ENCODE measurements at places on chromosomes 1 and 21.

- DNase-seq, result no peak
Observed at GRCh38 chr1:166170075-166170474, 3.3 kb upstream of the FAM78B start.

DNA sequence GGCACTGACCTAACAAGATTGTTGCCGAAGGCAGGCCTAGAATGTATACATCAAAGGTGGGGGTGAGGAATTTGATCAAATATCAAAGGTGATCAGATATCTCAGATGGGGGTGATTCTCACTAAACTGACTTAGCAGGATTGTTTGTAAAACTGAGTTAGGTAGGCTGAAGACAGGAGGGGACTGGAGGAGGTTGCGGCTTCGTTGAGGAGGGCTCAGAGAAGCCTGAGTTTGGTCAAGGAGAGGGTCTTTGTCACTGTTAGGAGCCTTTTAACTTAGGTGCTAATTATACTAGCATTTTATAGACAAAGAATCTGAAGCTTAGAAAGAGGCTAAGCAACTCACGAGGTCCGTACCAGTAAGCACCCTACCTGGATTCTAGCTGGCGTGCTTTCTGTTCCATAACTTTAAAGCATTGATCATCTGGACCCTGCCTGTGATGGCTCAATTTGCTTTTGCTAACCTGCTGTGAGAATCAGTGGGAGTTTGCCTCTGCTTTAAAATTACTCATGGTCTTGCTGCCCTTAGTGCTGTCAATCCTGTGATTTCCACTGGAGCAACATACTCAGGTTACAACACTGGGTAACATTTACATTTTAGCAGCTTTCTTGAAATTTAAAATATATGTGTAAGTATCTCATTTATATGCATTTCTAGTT lies 49.8 kb downstream of the ITSN1 start:
- no peak for DNase-seq

GRCh38 chr1:118961156-118961555 lies 27.0 kb downstream of the TBX15 start:
- DNase-seq, result no peak

GRCh38 chr1:230869500-230869899 lies 1.2 kb upstream of the C1orf198 start:
- DNase-seq, result no peak

- no peak for DNase-seq
Observed at GRCh38 chr21:38048167-38048566, 131.9 kb upstream of the KCNJ6 start.

DNA sequence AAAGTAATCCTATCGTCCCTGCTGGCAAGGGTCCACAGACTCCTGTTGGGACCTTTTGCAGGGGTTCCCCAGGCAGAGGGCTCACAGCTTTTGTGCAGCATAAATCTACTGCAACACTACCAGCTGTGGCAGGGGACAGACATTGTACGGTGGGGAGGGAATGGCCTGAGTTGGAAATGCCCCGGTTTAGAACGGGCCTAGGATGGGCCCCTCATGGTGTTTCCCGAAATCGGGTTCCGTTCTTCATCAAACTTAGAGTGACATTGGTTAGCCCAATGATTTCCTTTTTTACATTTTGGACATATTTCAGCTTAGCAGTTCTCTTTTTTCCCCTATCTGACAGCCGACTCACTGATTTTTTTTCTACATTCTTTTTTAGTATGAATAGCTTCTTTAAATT lies 26.5 kb upstream of the SAMD11 start:
- no peak for DNase-seq

GRCh38 chr1:228118040-228118439 lies 8.9 kb upstream of the MRPL55 start:
- no peak for DNase-seq

GRCh38 chr1:55197099-55197498 lies 18.1 kb downstream of the USP24 start:
- DNase-seq, result no peak

DNA sequence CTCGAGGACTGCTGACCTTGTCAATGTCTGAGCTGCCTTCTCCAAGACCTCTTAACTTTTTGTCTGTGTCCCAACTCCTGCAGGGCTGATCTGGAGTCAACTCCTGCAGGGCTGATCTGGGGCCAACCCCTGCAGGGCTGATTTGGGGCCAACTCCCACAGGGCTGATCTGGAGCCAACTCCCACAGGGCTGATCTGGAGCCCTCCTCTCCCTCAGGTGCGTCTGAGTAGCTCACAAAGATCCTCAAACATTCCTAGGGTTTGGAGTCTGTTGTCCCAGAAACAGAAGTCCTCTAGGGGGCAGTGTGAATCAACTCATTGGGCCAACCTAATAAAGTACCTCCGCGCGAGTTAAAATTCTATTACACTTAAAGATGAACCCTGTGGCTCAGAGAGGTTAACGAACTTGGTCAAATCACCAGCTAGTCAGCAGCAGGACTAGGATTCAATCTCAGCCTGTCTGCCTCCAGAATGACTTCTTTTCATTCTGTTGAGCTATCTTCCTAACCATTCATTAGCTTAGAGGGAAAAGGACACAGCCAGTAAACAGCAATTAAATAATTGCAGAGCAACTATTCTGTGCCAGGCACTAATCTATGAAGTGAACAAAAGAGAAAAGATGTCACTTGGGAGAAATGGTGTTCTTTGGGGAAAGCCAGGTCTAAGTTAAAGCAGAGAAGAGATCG lies 17.2 kb upstream of the RLF start:
- peak; percentile 78 for DNase-seq

GRCh38 chr21:39173716-39174680 lies 9.3 kb downstream of the PSMG1 start:
- no peak for DNase-seq

Data from HCT116 (cell line).